ENCODE measurements at places on chromosomes 2 and 18.
A peak's percentile ranks its signal among the peaks of the same experiment; 100 is the strongest.

GRCh38 chr2:12556762-12557161, 160.0 kb upstream of the TRIB2 start:
- no peak for DNase-seq

GRCh38 chr2:231063347-231063746, 6.7 kb downstream of the PSMD1 start:
- DNase-seq, result no peak

DNA sequence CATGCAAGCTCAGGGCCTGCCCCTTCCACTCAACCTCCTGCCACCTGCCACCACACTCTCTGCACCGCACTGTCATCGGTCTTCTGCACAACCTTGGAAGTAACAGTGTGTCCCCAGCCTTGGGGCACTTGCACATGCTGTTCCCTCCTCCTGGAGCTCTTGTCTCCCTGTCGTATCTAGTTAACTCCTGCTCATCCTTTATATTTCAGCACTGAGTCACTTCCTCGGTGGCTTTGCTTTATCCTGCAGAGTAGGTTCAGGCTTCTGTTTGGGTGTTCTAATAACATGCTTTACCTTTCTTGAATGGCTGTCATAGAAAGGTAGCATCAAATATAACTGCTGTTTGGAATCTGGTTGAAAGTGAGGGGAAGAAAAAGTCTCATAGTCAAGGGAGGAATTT, 25.3 kb downstream of the PAX8 start:
- DNase-seq, result no peak

GRCh38 chr18:11886577-11887110, 21.5 kb downstream of the MPPE1 start:
- no peak for DNase-seq

- peak; percentile 7 for DNase-seq
Measured at GRCh38 chr2:231900486-231900942, 25.7 kb downstream of the NPPC start.

DNA sequence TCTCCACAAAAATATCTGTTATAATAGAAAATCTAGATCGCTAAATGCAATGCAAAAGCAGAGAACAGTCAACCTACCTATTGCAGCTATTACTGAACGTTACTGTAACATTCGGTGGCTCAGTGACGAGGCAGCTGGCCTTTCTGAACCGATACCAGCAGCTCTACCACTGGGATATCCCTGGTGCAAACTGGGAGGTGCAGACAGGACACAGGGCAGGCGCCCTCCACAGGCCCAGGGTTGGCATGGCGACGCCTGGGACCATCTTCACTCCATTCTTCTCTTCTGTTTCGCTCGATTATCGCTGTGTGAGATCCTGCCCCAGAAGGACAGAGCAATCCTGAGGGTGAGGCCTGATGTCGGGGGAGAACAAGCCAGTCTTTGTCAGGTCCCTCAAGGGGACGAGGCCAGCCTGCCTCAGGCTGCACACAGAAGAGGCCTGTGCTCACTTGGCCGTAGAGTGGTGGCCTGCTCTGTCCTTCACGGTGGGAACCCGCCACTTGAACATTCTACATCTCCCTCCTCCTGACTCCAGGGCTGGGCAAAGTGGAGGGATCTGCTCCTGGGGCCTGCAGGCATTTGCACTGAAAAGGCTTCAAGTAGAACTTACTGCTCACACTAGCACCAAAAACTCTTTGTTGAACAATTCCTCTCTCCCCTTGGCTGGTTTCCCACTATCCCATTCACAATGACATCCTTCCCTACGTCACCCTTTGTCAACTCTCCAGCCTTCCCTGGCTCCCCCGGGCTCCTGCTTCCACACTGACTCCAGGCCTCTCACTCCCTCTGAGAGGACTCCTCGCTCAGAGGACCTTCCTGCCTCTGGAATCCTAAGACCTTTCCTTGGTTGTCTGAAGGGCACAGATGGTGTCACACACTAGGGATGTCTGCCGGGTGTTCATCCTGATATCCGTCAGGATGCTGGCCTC, 49.7 kb downstream of the CYRIA start:
- DNase-seq, result no peak

- no peak for DNase-seq
Measured at GRCh38 chr2:161415034-161415986, 787 bp upstream of the TBR1 start.

DNA sequence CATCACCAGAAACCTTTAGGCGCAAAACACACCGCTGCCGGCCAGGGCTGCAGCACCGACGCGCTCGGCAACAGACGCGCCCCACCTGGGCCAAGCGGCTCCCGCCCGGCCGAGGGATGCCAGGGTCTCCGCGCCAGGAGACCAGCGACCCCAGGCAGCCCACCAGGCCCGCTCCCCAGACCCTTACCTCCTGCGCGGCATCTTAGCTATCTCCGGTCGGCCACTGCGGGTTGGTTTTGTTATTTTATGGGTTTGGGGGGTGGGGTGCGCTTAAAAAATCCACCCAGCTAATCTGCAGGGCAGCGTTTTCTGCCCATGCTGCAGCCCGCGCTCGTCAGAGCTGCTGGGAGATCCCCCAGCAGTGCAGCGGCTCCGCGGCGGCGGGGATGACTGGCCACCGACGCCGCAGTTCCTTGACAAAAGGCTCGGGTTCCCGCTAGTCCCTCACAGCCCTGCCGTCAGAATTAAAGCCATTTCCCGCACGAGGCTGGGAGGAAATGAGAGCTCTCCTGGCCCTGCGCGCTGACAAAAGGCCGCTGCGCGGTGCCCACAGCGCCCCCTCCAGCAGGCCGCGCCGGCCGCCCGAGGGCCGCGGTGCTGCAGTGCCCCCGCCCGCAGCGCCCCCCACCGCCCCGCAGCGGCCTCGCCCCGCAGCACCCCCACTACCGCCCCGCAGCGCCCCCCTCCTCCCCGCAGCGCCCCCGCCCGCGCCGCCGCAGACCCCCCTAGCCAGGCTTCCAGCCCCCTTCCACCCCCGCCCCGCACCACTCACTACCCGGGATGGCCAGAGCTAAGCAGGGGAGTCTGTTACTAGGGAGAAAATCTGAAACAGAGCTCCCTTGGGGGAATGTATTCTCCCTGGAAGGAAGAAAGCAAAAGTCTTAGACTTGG, at the start of gene ADD2:
Gene ADD2, minus strand, starts transcription at position 502 of the 891 bp plus-strand sequence. CDS start 61,792 bp downstream, outside the sequence.
- DNase-seq, result no peak

DNA sequence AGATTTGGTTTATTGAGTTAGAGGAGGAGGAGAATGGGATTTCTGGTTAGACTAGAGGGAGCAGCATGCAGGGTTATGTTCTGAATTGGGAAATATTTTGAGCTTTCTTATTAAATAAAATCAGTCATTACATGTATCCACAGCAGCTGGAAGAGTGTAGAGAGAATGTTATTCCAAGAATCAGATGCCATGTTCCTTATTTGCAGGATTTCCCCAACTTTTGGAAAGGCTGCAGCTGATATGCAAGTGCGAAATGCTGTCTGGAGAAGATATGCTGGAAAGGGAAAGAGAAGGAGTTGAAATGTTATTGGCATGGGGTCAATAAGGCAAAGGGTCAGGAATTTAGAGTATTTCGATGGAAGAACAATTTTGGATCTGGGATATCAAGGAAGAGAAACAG, 255.8 kb downstream of the MTX2 start:
- DNase-seq, result no peak

DNA sequence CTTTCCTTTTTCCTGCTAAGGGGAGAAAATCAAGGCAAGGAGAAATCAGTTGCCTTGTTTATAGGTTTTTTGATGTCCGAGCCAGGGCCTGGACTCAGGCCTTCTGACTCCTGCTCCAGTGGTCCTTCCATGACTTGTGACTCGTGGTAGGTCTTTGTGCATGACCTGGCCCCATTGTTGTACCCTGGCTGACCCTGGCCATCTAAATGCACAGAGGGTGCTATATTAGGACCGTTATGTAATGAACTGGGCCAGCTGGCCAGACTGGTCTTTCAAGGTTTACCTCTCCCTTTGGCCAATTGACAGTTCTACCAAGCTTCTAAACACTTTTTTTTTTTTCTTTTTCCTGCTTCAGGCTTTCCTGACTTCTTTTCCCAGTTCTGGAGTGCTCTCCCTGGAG, 81.1 kb downstream of the SETBP1 start:
- DNase-seq, result no peak

DNA sequence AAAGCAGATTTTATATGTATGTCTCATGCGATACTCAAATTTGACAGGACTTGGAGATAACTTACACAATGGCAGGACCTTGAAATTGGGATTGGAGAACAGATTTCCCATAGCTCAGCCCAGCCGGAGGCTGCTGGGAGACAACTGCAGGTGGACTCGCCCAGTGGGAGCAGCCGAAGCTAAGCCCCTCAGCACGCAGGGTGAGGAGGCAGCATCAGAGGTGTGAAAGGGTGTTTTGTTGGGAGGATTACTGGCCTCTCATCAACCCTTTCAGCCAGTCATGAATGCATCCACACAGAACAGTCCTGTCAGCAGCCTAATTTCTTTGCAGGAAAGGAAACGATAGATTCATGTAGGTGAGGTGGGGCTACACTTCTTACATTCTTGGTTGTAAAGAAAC, 110.4 kb upstream of the DYNAP start:
- DNase-seq, result no peak

DNA sequence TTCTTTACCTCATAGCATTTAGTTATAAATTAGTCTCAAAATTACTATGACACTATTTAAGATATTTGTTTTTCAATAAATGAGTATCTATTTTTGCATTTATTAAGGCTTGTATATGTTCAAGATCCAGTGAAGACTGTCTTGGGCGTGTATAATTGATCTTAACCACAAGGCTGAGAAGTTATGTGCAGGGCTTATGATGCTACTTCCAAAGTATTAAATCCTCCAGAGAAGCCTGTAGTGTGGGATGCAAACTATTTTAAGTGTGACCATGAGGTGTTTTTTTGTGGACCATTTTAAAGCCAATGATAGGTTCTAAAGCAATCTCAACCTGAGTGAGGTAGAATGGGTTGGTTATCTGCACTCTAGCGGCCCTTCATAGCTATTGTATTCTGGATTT, 219.9 kb downstream of the ZNF407 start:
- no peak for DNase-seq

GRCh38 chr2:229856413-229856812, 65.4 kb downstream of the TRIP12 start:
- DNase-seq, result no peak

- DNase-seq, result no peak
Measured at GRCh38 chr2:128589681-128590080, 271.0 kb upstream of the HS6ST1 start.

- no peak for DNase-seq
Measured at GRCh38 chr2:110650346-110650745, 27.5 kb downstream of the BUB1 start.

DNA sequence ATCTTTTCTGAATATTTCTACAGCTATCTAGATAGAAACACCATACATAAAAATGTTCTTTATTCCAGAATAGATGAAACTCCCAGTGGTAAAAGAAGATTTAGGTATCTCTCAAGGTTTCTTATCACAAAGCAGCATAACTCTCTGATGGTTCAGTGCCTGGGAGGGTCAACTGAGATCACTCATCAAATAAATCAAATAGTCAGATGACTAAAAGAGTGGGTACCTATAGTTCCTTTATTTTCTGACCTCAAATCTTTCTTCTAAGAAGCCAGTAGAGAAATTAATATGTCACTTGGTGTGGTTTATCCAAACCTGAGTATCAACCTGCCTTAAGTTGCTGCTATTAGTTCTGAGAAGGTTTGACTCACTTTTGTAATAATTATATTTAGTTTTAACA, 120.9 kb downstream of the TMEFF2 start:
- DNase-seq, result no peak

DNA sequence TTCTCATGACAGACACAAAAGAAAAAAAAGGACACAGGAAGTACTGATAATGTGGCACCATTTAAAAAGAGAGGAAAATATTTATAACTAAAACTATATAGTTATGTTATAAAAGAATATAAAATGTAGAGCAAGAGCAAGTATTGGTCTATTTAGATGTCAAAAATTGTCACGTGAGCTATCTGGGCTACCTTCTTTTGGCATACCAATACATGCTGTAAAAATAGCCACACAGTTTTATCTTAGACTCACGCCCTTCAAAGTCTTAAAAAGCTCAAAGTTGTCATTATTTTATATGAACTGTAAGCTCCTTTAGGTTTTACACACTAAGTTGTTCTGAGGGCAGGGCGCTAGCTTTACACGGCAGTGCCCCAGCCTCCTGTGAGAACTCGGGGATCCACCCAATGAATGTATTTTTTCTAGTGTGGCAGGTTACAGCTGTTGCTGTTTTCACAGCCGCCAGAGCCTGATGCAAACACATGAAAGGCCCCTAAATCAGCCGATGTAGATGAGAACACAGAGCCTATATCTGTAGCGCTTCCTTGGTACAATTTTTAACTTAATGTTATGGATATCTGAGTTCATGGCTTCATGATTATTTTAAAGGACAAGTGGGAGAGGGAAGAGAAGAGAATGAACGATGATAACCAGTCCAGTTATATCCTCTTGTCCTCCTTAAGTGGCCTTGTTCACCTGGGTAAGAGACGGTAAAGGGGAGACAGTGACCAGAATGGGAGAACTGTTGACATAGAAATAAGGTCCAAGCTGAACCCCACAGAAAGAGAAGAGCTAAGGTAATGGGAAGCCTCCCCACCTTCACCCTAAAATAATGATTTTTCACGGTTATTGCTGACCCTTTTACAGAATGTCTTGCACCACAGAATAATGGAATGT, 130.8 kb downstream of the CACNB4 start:
- DNase-seq, result no peak

- DNase-seq, result no peak
Measured at GRCh38 chr18:63725682-63726480, 23.1 kb downstream of the SERPINB11 start.

GRCh38 chr2:158779621-158780020, 15.5 kb upstream of the DAPL1 start:
- no peak for DNase-seq

DNA sequence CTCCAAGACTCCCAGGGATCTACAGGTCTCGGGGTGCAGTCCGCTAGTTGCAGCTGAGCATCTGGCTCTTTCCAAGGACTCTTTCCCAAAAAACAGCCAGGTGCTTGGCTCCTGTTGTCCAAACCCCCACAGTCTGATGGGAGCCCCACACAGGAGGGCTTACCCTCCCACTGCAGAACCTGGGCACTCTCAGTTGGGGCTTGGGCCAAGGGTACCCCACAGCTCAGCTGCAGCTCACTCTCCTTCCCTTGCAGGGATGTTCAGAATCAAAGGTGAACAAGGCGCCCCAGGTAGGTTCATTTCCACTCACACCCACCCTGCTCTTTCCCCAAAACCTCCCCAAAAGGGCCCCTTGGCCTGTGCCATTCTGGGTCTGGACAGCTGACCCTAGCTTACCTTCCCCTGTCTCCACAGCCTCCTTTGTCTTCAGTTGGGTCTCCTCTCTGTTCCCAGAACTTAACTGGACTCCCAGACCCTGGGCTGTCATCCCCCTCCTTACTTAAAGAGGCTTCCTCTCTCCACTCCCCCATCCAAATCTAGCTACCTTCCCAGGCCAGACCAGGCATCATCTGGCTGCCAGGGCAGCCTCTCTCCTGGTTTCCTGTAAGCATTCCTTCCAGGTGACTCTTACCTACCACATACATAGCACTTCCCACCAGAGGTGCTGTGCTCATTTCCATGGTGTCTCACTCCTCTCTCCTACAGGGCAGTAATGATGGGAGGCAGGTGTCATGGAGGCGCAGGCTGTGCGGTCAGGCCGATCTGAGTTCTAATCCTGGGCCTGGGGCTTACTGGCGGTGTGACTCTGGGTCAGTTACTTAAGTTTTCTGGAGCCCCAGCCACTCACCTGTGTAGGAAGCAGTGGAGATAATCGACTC, 29.5 kb downstream of the MARCO start:
- DNase-seq, result no peak

GRCh38 chr18:50097702-50098101, 97.2 kb downstream of the MYO5B start:
- no peak for DNase-seq

GRCh38 chr2:118091140-118091478, 2.8 kb downstream of the INSIG2 start:
- no peak for DNase-seq

Measured in activated CD8-positive, alpha-beta memory T cell treated with anti-CD3 and anti-CD28 coated beads for 4 hours (primary cell).